Mesothelial cell of epicardium (in vitro differentiated cells): ENCODE measurements at places on chromosomes 12 and 14. TPM values are rescaled to one million over a fixed set of nuclear protein-coding genes. Genes with fewer than 3 reads are reported as not detected.

GRCh38 chr14:104106471-104106991 is 21.0 kb downstream of the ASPG start:
- DNase-seq = no peak

DNA sequence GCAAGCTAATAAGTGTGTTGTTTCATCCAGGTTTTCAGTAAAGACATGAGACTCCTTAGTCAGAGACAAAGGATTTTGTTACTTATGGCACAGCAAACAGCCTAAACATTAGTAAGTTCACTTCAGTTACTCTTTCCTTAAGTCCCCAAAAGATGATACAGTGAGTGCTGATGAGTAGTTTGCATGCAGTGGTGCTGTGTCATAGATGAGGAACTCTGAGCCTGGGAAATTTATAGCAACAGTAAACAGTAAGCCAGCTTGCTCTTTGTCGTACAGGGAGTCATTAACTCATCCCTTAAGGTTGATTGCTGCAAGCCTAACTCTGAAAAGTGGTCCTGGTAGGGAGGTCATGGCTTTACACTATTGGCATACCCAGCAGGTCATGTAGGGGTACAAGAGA is 208.6 kb upstream of the OR4E1 start:
- DNase-seq = no peak

DNA sequence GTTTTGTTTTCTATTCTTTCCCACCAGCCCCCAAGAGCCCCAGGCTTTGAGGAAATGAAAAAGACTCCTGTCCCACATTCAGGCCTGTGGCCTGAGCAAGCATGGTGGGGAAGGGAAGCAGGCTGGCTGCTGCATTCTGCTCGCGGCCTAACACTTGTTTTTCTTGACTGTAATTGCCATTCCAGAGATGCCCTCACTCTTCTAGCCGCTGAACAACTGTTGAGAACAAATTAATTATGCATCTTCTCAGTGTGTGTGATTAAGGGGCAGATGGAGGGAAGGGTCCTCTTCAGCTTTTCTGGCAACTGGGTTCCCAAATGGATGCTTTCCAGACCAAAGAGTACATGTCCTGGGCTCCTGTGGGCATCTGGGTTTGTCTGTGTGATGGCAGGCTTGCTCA is 43.3 kb downstream of the ADCK1 start:
- no peak for DNase-seq

Gene TUNAR
- total RNA-seq = not detected in 3 replicates

DNA sequence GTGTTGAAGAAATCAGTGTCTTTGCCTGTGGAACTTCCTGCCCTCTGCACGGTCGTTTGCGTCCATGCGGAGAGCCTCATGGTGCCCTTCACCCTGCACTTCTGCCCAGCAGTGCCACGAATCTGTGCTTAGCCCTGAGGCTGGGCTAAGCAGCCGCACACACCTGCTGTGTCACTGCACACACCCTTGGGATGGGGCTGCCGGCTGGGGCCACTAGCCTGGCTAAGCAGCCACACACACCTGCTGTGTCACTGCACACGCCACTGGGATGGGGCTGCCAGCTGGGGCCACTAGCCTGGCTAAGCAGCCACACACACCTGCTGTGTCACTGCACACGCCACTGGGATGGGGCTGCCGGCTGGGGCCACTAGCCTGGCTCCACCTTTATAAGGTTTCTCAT is 188.5 kb downstream of the KIF26A start:
- DNase-seq = peak; percentile 19

GRCh38 chr14:47674543-47675465 is 601 bp downstream of the MDGA2 start:
- no peak for DNase-seq

DNA sequence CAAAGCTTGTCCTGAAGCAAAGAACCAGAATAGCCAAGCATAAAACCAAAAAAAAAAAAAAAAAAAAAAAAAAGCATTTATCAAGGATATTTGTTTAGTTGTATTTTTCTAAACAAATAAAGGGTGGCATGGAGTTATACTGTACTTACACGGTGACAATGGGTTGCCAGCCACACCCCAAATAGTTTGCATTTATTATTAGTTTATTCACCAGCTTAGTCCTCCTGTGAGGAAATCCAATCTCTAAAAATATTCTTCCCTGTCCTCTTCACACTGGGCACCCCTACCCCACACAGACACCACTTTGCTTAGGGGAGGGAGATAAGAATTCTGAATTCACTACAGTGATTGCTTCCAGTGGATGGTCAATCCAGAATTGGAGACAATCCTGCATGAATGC is 18.9 kb downstream of the PLEKHG7 start:
- no peak for DNase-seq

- no peak for DNase-seq
These were observed 91.6 kb upstream of the ATF7IP start for GRCh38 chr12:14273913-14274311.

Gene AICDA
- total RNA-seq = not detected in 3 replicates
